ENCODE measurements at places on chromosomes 4 and X.

- no peak for DNase-seq
These were observed 31.9 kb downstream of the NPFFR2 start for GRCh38 chr4:72063726-72064125.

DNA sequence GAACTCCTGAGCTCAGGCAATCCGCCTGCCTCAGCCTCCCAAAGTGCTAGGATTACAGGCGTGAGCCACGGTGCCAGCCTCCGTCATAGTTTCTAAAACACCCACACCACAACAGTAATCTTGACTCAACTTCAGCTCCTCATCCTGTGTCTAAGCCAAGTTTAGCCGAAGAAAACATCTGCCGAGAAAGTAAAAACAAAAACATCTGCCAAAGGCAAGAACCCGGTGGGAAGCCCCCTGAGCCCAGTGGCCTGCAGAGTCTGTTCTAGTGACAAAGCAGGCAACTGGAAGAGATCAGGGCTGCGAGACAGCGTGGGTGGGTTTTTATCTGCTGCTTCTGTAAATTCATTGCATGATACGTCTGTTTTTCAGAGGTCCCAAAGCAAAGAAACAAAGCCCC, 26.6 kb upstream of the CD99 start:
- DNase-seq: peak; percentile 80

- no peak for DNase-seq
These were observed 79.1 kb upstream of the LCORL start for GRCh38 chr4:18100657-18101056.

GRCh38 chrX:150329282-150329681, 33.8 kb upstream of the MAMLD1 start:
- DNase-seq: no peak

DNA sequence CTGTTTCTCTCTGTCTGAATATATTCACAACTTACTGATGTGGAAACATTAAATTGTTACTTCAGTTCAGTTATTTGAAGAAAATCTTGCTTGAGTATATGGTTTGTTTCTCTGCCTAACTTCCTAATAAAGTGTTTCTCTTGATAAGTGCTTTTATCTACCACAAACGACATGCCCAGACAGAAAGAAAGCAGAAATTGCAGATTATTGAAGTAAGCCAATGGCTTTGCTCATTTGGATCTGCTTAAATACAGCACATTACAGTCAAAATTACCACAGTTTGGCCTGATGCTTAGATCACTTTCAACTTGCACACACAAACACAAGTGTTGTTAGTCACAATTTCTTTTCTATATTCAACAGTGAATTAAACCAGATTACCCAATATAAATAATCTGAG, 68.0 kb downstream of the ATOH1 start:
- no peak for DNase-seq

DNA sequence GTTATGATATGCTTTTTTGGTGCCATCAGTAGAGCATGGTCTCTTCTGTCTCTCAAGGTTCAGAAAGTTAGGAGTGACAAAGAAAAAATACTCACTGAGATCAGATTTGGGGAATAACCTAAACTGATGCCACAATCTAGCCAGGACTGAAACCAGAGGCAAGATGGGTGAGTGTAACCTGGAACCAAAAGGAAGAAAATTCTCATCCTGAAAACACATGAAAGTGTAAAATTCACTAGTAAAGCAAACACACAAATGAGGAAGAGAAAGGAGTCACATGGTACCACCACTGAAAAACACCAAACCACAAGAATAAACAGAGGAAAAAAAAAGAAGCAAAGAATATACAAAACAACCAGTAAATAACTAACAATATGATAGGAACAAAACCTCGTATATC, 96.4 kb downstream of the ANXA10 start:
- no peak for DNase-seq

GRCh38 chrX:14802943-14803710, 69.7 kb downstream of the FANCB start:
- no peak for DNase-seq

GRCh38 chrX:153206425-153207046, 27.5 kb downstream of the MAGEA1 start:
- DNase-seq: no peak

DNA sequence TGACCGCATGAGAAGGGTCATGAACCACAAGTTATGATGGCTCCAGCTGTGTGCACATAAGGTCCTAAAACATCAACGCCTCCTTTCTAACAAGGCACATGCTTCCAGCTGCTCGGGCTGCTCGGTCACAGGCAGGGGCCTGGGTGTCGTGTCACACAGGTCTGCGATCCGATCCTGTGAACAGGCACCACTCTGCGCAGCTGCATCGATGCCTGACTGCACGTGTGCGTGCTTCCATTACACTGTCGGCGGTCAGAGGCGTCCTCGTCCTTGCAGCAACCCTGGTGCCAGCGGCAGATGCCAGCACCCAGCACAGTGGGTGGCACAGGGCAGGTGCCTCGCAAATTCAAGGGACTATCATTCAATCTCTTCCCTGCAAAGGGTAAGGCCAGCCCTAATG, 23.9 kb downstream of the ZFYVE28 start:
- DNase-seq: no peak

DNA sequence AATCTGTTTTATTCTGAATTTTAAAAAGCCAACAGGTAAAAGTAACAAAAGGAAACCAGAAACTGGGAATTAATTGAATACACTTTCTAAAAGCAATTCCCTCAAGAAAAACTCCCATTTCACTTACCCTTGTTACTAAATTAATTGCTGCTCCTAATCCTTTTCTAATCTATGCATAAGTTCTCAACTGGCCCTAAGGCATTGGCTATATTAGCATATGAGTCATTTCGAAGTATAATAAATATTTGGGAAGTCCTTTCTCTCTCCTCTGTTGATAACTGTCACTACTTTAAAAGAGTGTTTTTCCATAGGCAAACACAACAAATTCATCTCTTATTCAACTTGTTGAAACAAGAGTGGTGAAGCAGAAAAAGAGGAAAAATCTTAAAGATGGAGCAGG, 486.5 kb upstream of the HTR2C start:
- no peak for DNase-seq

GRCh38 chr4:181018472-181018871, 1224.7 kb upstream of the TENM3 start:
- no peak for DNase-seq

- DNase-seq: no peak
These were observed 186.7 kb upstream of the NOCT start for GRCh38 chr4:138828926-138829325.

- DNase-seq: no peak
These were observed 600.0 kb downstream of the IL1RAPL1 start for GRCh38 chrX:29187264-29187663.

DNA sequence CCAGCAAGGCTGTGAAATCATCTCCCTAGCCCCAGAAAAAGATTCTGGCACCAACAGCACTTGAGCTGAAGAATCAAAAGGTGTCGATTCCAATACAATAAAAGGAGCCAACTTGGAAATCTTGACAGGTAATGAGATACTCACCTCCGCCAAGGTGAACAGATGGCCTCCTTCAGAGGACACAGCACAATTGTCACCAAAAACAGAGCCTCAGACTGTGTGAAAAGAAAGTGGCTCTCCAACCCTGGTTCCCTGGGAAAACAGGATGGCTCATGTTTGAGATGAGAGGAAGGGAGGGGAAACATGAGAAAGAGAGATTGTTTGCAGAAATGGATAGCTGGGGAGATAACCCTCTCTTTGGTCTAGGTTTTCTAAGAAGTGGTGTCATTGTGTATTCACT, 168.9 kb downstream of the HS3ST1 start:
- no peak for DNase-seq

DNA sequence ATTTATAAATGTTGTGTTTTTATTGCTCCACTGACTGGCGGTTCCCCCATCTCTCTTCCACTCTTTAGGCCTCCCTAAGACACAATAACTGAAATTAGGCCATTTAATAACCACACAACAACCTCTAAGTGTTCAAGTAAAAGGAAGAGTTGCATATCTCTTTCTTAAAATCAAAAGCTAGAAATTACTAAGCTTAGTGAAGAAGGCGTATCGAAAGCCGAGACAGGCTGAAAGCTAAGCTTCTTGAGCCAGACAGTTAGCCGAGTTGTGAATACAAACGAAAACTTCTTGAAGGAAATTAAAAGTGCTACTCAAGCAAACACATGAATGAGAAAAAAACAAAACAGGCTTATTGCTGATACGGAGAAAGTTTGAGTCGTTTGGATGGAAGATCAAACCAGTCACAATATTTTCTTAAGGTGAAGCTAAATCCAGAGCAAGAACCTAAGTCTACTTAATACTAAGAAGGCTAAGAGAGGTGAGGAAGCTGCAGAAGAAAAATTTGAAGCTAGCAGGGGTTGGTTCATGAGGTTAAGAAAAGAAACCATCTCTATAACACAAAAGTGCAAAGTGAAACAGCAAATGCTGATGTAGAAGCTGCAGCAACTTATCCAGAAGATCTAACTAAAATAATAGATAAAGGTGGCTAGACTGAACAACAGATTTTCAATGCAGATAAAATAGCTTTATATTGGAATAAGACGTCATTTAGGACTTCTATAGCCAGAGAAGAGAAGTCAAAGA, 194.0 kb upstream of the TTC29 start:
- DNase-seq: no peak

- DNase-seq: no peak
These were observed 269.2 kb downstream of the CBLL2 start for GRCh38 chrX:22541926-22542325.

GRCh38 chrX:45712067-45712466, 511.4 kb upstream of the DIPK2B start:
- DNase-seq: no peak

DNA sequence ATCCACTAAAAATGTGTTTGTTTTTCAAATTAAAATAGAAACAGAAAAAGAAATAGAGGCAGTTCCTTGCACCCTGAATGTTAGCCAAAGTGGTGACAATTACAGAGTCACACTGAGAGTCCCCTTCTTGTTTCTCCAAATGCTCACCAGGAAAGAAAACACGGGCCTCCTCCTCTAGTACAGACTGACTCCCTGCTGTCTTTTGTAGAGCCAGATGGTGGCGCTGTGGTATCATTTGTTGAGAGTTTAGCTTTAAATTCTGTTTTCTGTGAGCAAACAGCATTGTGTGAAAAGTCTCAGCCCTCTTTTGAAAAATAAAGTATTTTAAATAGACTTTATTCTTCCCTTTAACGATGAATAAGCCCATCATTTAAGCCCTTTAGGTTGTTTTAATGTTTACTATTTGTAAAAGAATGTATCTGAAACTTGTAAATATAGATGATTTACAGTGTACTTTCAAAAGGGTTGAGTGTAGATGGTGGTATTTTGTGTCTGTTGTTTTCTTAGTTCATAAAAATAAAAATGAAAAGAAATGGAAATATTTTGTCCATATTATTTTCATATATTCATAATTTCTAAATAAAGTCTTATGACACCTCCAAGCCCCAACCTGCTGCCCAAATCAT, 36.9 kb upstream of the ATOH1 start:
- DNase-seq: peak; percentile 63

GRCh38 chr4:73127839-73128453, 58.4 kb upstream of the COX18 start:
- no peak for DNase-seq

DNA sequence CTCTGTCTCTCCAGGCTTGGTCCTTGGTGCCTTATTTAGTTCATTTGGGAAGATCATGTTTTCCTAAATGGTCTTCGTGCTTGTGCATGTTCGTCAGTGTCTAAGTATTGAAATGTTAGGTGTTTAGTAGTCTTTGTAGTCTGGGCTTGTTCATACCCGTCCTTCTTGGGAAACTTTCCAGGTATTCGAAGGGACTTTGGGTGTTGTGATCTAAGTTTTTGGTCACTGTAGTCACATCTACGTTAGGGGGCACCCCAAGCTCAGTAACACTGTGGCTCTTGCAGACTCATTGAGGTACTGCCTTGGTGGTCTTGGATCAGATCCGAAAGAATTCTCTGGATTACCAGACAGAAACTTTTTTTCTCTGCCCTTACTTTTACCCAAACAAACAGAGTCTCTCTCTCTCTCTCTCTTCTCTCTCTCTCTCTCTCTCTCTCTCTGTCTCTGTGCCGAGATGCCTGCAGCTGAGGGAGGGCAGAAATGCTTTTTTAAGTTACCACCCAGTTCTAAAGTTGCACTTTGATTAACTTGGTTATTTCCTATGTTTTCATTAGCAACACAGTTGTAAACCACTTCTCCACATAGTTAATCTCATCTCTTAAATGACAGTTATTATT, 67.6 kb upstream of the SLC7A3 start:
- peak; percentile 79 for DNase-seq

DNA sequence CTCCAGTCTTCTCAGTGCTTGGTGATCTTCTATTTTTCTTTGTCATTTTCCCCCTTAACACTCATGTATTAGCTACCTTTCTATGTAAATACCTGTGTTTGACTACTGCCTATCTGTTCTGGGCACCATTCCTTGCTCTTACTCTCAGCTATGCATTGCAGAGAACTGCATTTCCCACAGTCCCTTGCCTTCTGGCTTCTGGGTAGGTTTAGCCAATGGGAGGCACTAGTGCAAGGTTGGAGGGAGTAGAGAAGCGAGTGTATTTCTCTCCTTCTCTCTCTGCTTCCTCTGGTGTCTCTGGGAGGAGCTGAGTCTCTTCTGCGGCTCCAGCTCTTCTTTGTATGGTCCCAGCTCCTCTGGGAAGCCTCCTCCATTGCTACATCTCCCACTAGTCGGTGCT, 50.5 kb downstream of the CWH43 start:
- DNase-seq: no peak

DNA sequence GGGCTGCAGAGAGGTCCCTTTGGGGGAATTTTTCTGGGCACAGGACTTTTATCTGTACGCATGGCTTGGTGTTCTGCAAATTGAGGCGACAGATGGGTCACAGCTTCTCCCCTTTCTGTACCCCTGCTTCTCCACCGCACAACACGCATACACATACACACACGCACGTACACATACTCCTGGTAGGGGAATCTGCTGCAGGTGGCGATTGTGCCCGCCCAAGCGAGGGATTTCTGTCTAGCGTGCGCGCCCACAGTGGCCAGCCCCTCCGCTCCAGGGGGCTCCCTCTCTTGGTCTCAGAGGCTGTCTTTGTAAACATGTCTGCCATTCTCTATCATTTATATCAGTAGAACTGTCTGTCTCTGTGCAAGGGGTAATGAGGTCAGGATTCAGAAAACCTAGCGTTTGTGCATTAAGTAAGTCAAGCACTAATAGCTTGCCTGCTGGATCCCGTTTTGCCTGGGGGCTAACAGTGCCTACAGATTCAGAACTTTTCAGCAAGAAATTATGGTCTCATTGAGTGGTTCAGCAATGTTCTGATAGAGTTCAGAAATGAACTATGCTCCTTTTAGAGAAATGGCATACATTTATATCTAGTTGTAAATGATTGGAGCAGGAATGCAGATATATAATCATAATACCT, 2.2 kb downstream of the GRID2 start:
- no peak for DNase-seq

DNA sequence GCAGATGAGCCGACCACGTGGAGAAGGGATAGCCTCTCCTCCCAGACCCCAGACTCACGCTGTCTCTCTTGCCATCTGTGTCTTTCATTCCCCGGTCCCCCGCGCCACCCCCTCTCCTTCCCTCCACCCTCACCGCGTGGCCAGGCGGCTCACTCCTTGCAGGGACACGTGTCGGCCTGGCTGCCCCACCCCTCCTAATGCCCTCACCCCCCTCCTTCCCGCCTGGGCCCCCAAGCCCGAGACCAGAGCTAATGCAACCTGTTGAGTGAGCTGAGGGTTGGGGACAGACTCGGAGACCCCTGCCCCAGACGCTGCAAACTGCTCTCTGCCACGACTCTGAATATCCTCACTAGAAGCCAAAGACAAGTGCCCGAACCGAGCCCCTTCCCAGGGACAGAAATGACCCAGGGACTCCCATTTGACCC, 1.8 kb downstream of the SLC38A5 start:
- no peak for DNase-seq

GRCh38 chr4:107760281-107760947, 40.4 kb upstream of the PAPSS1 start:
- DNase-seq: peak; percentile 18

Data from muscle of leg (tissue), 16 donors.